ENCODE measurements at places on chromosomes 5 and 9.

GRCh38 chr9:4887556-4887955 lies 94.8 kb downstream of the RCL1 start:
- no peak for DNase-seq

DNA sequence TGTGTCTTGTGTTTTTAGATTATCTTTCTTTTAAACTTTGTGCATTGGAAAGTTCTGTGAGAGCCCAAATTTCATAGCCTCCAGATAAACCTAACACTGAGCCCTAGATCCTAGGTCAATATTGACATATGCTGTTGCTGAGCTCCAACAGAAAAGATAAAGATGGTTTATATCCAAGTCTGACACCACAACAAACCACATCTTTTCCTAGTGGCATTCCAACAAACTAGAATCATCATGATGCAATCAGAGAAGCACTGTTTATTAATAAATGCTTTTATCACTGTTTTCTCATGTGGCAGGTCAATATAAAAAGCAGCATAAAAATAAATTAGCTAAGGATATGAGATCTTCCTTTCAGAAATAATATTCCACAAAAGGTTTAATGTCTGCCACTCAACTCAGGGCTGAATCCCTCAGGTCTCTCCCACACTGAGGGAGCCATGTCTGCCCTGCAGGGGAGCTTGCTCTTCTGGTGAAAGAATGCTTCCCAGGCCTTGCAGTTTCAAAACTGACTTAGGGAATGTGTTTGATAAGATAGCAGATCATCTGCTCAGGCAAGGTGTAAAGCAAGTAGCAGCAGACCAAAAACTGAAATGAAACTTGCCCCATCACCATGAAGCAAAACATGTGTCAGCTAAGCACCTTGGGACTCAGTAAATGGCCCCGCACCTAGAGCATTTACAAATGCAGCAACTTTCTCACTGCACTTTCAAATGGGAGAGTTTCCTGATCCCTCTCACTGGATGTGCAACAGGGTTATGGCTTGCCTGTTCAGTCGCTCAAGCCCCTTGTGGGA lies 493.0 kb downstream of the AGTPBP1 start:
- DNase-seq, result peak; percentile 43

DNA sequence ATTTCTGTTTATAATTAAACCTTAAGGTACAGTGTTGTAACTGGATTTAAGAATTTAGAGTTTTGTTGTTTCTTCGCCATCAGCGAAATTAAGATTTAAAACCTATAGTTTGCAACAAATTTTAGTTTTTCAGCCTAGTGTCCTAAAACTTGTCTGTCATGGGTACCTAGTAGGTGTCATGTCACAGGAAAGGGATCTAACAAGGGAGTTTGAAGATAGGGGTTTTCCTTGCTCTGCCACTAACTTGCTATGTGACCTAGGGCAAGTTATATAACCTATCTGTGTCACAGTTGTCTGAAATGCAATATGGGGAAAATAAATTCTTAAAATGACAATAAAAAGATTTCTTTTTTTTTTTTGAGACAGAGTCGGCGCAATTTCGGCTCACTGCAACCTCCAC lies 9.2 kb upstream of the ABL1 start:
- no peak for DNase-seq

- no peak for DNase-seq
Observed at GRCh38 chr9:88927510-88927909, 63.8 kb upstream of the S1PR3 start.

- no peak for DNase-seq
Observed at GRCh38 chr5:17143335-17143734, 74.1 kb upstream of the BASP1 start.

GRCh38 chr5:42656651-42657015 lies 100.0 kb upstream of the CCDC152 start:
- no peak for DNase-seq

GRCh38 chr5:37738057-37738691 lies 101.7 kb downstream of the GDNF start:
- peak; percentile 75 for DNase-seq

DNA sequence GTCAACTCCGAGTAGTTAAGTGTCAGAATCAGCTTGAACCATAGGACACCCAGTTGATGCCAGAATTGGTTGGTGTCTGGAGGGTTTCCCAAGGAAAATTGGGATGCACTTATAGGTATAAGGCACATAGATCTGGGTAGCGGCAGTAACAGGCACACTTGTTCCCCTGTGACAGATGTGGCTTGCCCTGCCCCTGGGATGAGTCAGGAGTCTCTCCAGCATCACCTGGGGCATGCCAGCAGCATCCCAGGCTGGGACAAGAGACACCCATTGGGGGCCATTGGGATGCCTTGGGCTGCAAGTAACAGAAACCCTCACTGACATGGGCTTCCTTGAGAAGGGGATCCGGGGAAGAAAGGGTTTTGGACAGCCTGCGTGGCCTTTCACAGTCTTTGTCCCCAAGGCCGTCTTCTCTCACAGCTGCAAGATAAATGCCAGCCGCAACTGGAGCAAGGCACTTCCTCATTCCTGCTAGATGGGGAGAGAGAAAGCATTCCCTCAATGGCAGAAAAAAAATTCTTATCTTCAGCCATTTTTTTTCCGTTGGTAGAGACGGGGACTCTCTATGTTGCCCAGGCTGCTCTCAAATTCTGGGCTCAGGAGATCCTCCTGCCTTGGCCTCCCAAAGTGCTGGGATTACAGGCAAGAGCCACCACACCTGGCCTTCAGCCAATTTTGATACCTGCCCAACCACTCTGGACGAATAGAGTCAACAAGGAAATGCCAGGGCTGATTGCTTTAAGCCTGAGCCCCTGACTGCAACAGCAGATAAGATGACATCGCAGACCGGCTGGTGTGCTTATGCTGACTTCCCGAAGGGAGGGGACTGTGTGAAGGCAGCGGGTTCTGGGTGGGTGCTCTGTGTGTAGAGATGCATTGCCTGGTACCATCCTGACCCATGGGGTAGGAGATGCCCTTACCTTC lies 13.3 kb upstream of the RNF130 start:
- no peak for DNase-seq

DNA sequence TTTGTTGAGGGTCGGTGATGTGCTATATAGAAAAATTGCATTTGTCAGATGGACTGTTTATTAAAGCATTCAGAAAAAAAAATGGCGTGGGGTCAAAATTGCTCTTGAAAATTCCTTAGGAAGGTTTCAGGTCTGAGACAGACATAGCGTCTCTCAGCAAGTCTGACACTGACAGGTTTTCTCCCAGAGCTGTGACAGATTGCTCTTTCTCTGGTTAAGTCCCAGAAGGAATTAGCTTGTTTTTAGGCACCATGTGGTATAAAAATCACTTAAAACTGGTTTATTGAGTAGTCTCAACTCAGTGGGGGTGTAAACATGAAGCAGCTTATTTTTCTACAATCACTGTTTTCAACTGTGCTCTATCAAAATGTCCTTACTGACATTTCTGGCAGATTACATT lies 1379.8 kb downstream of the MAT2B start:
- DNase-seq, result no peak

DNA sequence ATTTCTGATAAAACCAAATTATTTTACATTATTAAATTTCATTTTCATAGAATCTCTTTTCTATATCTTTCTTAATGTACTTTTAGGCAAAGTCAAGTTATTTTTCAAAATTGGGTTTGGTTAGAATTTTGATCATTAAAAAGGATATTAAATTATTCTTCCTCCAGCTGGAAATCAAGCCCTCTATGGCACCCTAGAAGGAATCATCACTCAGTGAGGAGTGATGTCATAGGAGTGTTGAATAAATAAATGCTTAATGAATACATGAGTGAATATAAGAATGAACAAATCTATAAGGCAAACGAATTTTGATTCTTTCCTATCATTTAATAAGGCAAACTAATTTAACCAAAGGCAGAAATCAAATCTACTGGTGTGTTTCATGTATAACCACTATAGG lies 639.9 kb downstream of the PDE4D start:
- DNase-seq, result no peak

GRCh38 chr9:90526386-90526785 lies 116.2 kb downstream of the DIRAS2 start:
- no peak for DNase-seq

GRCh38 chr9:129495620-129496472 lies 125.1 kb downstream of the C9orf50 start:
- peak; percentile 96 for DNase-seq

DNA sequence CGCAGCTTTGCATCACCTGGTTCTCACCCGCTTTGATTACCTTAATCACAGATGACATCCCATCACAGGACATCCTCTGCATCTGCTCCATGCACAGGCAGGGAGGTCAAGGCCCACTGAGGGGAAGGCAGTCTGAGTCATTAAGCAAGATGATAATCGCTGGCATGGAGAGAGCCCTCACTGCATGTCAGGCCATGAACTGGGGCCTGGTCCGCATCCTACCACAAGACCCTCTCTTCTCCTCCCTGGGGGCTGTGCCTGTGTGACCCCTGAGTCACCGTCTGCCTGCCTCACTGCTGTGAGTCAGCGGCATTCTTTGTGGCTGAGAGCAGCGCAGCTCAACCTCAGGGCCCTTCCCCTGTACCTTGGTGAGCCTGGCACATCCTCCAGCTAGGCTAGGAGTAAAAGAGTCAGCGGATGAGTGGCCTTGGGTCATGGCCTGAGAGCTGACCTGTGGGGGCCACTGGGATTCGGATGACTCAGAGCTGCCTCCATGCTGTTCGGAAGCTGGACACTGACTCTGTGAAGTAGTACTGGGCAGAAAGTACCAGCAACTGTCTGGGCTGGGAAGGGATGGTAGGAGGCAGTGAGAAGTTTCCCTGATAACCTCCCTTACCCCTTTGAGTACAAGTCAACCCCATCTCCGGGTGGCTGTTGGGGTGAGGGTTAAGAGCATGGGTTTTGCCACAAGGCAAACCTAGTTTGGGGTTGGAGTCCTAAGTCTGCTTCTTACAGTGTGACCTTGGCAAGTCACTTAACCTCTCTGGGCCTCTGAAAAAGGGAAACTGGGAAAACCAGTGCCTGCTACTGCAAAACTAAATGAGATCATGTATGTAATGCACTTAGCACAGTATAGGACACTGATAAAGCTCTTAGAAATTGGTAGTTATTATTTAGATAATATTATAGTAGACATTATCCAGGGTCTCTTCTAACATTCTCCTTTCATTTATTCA lies 14.6 kb upstream of the ARSI start:
- peak; percentile 96 for DNase-seq

- no peak for DNase-seq
Observed at GRCh38 chr5:56454219-56454862, 221.2 kb upstream of the ANKRD55 start.

DNA sequence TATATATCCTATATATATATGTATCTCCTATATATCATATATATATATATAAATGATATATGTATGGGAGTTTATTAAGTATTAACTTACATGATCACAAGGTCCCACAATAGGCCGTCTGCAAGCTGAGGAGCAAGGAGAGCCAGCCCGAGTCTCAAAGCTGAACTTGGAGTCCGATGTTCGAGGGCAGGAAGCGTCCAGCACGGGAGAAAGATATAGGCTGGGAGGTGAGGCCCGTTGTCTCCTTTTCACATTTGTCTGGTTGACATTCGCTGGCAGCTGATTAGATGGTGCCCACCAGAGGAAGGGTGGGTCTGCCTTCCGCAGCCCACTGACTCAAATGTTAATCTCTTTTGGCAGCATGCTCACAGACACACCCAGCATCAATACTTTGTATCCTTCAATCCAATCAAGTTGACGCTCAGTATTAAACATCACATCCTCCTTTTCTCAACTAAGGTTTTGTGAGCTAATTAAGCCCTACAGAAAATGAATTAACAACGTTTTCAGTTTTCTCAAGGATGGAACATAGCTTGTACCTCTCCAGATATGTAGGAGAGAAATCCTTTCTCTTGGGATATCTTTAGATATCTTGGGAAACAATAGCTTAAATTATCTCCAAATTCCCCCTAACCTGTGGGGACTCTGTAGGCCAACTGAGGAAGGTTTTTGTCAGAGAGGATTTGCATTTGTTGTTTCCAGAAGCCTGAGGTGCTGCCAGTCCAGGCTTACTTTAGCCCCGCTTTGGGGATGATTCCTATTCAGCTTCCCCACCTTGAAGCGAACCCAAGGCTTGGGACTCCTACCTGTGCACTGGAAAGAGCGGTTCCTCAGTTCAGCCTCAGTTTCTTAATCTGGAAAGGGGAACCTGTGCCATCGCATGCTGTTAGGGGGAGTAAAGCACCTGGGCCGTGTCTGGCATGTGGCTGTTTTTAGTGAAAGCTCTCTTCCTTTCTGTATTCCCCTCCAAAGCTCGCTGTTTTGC lies 163.2 kb downstream of the CACNA1B start:
- no peak for DNase-seq

- no peak for DNase-seq
Observed at GRCh38 chr5:142390334-142390733, 65.5 kb upstream of the SPRY4 start.

GRCh38 chr9:98922721-98923435 lies 20.8 kb upstream of the COL15A1 start:
- no peak for DNase-seq

GRCh38 chr9:137750007-137750406 lies 127.6 kb upstream of the CACNA1B start:
- no peak for DNase-seq

DNA sequence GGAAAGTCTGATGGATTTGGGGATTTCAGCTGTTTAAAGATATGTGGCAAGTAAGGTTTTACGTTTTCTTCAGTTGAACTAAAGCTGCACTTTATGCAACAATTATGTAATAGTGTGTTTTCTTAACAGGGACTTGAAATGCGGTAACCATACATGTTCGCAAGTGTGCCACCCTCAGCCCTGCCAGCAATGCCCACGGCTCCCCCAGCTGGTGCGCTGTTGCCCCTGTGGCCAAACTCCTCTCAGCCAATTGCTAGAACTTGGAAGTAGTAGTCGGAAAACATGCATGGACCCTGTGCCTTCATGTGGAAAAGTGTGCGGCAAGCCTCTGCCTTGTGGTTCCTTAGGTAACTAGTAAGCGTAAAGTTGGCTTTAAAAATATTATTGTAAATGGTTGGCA lies 28.5 kb downstream of the NFX1 start:
- no peak for DNase-seq
